ENCODE measurements at places on chromosomes 12 and 14.

DNA sequence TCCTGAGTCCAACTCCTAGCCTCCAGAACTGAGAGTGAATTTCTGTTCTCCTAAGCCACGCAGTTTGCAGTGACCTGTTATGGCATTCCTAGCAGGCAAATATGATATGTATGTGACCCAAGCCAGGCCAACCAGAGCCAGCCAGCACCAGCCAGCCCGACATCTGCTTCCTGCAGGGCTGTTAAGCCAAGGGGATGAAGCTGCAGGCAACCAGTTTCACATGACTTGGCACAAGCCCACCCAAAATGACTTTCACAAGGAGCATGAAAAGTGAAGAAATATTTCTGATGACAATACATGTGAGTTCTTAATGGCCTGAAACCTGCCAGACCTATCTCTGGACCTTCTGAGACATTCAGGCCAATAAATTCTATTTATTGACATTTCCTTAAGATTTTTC is 68.1 kb downstream of the ITPK1 start:
- no peak for DNase-seq

- no peak for DNase-seq
Measured at GRCh38 chr12:108075561-108075960, 53.5 kb upstream of the WSCD2 start.

DNA sequence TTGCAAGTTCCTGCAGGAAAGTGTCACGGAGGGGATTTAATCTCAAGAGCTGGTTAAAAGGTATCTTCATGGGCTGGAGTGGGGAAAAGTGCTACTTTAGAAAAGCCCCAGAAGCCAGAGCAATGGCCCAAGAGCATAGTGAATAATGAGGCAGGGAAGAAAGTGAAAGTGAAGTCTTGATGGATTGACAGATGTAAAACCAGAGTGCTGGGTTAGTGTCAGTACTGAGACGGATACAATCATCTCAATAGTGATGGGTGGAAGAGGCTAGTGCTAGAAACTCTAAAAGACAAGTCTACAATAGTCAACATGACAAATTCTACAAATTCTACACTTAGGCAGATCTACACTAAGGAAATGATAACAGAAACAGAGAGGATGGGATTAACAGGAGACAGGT is 68.1 kb downstream of the CIT start:
- DNase-seq = no peak

- DNase-seq = no peak
Measured at GRCh38 chr14:66045572-66046021, 440.6 kb upstream of the CCDC196 start.

DNA sequence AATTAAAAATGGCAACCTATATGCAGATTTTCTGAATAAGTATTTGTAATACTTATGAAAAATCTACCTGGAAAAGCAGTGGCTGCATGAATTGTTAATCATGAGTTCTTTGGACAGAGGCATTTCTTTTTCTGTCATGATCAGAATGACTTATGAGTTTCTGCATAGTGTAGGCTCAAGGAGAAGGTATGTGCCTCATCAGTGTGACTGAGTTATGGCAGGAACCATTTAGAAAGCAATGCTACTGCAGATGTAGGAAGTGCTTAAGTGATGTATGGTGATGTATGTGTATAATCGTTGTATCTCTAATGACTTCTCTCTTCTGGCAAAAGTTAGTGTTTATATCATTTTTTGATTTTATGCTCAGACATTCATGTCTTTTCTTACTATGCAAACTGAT is 816.4 kb upstream of the FBXO33 start:
- DNase-seq = no peak

- DNase-seq = no peak
Measured at GRCh38 chr12:19938031-19938430, 430.3 kb upstream of the PDE3A start.

DNA sequence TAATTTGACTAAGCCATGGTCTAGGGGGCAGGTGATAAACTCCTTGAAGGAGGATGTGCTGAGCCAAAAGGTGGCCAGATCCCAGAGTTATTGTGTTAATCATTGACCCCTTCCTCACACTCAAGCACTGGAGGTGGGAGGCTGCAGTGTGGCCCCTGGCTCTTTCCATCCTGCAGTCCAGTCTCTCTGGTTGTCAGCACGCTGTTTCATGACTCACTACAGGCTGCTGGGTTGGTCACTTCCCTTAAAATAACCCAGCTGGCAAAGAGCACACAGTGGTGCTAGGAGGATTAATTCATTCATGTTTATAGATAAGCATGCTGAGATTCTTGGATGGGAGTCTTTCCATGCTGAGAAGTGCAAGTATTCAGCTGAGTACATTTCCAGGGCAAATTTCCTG is 228.9 kb downstream of the ANO2 start:
- no peak for DNase-seq

All from Caco-2 (cell line).